ENCODE measurements at places on chromosomes 5 and 9. TPM values are rescaled to one million over a fixed set of nuclear protein-coding genes. Genes with fewer than 3 reads are reported as not detected.

GRCh38 chr5:82408033-82408432 lies 129.9 kb upstream of the RPS23 start:
- DNase-seq, result no peak

- no peak for DNase-seq
Measured at GRCh38 chr5:169251333-169252084, 49.4 kb downstream of the SLIT3 start.

- no peak for DNase-seq
Measured at GRCh38 chr5:95537501-95537900, 17.3 kb downstream of the SKIC3 start.

GRCh38 chr5:130282049-130282448 lies 377.8 kb downstream of the CHSY3 start:
- DNase-seq, result no peak

- DNase-seq, result no peak
Measured at GRCh38 chr5:136166909-136167308, 26.1 kb downstream of the SMIM32 start.

GRCh38 chr5:136089791-136090190 lies 42.9 kb upstream of the SMAD5 start:
- DNase-seq, result no peak

GRCh38 chr9:113941056-113941455 lies 64.9 kb downstream of the ZNF618 start:
- DNase-seq, result no peak

- no peak for DNase-seq
Measured at GRCh38 chr5:15606197-15606596, 106.2 kb downstream of the FBXL7 start.

- DNase-seq, result peak; percentile 35
Measured at GRCh38 chr5:606061-606460, 6.1 kb upstream of the CEP72 start.

GRCh38 chr5:149550594-149551226 lies 529 bp downstream of the CSNK1A1 start:
- no peak for DNase-seq

DNA sequence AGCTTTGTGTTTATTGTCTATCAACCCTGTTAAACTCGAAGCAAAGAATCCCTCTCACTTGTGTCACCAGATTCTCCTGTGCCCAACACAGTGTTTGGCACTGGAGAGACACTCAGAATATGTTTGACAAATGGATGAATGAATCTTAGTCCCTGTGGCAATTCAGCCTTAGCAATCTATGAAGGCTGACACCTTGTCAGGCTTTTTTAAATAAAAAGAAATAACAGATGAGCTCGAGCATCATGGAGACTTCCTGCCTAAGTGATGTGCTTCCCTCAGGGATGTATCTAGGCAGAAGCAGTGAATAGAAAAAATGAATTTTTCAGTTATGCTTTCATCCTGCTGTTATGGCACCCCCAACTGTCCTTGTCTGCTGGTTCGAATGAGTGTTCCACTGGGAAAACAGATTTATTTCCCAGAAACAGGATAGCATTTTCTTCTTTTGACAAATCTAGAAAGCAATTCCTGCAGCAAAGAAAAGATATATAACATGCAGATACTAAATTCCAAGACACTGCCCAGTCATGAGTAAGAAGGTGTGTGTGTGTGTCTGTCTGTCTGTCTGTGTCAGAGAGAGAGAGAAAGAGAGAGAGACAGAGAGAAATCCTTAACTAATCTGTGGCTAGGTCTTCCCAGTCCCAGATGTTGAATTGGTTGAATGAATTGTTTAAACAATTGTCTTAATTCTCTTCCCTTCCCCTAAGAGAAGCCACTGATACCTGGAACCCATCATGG lies 16.7 kb downstream of the MAMDC2 start:
- no peak for DNase-seq

DNA sequence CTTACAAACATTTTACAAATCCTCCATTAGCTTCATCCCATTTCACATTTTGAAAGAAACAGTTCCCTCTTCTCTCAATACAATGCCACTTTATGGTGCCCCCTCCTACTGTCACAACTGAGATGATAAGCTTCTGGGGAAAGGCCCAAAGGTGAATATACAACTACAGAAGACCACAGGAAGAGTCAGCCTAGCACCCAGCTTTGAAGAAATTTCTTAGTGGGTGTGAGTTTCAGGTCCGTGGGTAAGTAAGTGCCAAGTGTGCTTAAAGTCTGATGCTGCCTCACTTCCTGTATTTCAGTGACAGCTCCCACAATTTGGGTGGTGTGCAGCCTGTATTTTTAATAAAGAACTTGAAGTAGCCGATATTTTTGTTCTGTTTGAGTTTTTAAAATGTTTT lies 68.1 kb downstream of the ARHGEF28 start:
- no peak for DNase-seq

DCTN4 gene
- total RNA-seq, result 61.0 TPM

AQP3 gene
- 326 TPM for total RNA-seq

ANXA1 gene
- total RNA-seq, result 13.5 TPM

ADAMTS16 gene
- total RNA-seq, result not detected

CCL28 gene
- 13.7 TPM for total RNA-seq

EPB41L4A gene
- 8.5 TPM for total RNA-seq

CERCAM gene
- 7.4 TPM for total RNA-seq

PCDH12 gene
- total RNA-seq, result 0.83 TPM

PKN3 gene
- total RNA-seq, result 10.0 TPM

PCDHGC3 gene
- 10.2 TPM for total RNA-seq

Data from Peyer's patch (tissue), 4 donors.